Stimulated activated CD4-positive, alpha-beta T cell treated with anti-CD3 and anti-CD28 coated beads, Interleukin-1b, Interleukin-23, amount 100 ng/mL, for 4 hours (primary cell): ENCODE measurements at places on chromosomes 5 and 9.

GRCh38 chr5:90477073-90477472 is 2.4 kb downstream of the POLR3G start:
- no peak for DNase-seq

- no peak for DNase-seq
Measured at GRCh38 chr9:72577212-72577753, 55.9 kb downstream of the TMC1 start.

DNA sequence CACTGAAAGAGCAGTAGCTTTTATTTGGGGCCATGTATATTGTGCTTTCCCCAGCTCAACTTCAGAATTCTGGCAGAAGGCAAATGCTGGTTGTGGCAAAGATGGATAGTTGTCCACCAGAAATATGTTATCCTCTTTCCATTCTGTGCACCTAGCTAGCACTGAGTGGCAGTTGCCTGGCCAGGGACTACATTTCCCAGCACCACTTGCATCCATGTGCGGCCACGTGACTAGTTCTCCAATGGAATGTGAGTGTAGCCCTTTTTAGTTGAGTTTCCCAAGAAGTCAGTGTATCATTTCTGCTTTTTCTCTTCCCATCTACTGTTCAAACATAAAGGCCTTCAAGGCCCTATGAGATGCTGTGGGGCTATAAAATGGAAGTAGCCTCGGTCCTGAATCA is 354.0 kb upstream of the CLINT1 start:
- no peak for DNase-seq

GRCh38 chr9:68683433-68683832 is 21.6 kb upstream of the PIP5K1B start:
- DNase-seq: no peak

GRCh38 chr5:80399526-80400239 is 8.2 kb upstream of the ZFYVE16 start:
- no peak for DNase-seq

GRCh38 chr5:352639-353611 is 31.4 kb downstream of the AHRR start:
- no peak for DNase-seq

- DNase-seq: no peak
Measured at GRCh38 chr5:855771-856530, 5.2 kb upstream of the ZDHHC11 start.

DNA sequence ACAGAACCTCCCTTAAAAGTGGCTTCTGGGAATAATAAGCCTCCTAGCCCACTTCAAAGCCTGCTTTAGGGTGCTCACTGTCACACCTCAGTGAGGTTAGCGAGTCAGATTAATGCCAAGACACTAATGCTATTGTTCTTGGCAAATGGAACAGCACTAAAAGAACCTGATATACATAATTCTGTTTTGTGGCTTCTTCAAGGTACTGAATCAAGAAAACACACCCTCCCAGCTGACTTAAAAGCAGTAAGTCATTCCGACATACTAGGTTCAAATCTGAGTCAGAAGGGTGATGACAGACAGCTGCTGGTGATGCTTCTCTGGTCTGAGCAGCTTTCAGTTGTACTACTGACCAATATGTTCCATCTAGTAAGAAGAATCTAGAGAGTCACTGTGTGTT is 121.6 kb downstream of the OXCT1 start:
- no peak for DNase-seq

- DNase-seq: peak; percentile 72
Measured at GRCh38 chr5:170312666-170313065, 15.1 kb upstream of the LCP2 start.

GRCh38 chr9:32524892-32525708 is 896 bp downstream of the RIGI start:
- no peak for DNase-seq

GRCh38 chr5:180596668-180597231 is 5.5 kb upstream of the SCGB3A1 start:
- DNase-seq: no peak

DNA sequence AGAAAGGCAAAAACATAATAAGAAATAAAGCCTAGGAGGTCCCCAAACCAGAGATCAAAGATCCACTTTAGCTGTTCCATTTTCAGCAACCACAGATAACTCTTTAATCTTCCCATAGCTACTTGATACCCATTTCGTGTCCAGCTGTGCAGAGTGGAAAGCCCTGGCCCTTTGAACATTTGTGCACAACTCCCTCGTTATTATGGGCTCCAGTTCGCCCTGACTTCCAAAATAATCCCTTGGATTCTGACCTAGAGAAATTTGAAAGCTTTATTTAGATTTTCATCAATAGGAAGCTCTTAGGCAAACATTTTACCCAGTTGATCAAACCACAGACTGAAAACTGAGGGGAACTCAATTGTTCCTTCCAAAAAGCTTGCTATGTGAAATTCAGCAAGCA is 4.8 kb downstream of the MYOT start:
- DNase-seq: no peak

GRCh38 chr9:16044579-16044881 is 491.7 kb downstream of the CCDC171 start:
- no peak for DNase-seq
